Osteoblast (primary cell): ENCODE measurements at places on chromosomes 7 and 10. TPM values are rescaled to one million over a fixed set of nuclear protein-coding genes. Genes with fewer than 3 reads are reported as not detected.
A peak's percentile ranks its signal among the peaks of the same experiment; 100 is the strongest.

- no peak overlapping the region for H3K4me3 ChIP-seq
- DNase-seq = no peak
- H3K27ac ChIP-seq = no peak overlapping the region
- no peaks in the 10 kb centered on the region for H3K27me3 ChIP-seq
- H3K36me3 ChIP-seq = no peaks in the 10 kb centered on the region
Measured at GRCh38 chr10:4103603-4104002, 318.6 kb upstream of the KLF6 start.

GRCh38 chr7:128311013-128311412 is 32.7 kb downstream of the RBM28 start:
- no peak for DNase-seq
- H3K4me3 ChIP-seq = no peak overlapping the region
- H3K36me3 ChIP-seq = peaks cover 78% of the 10 kb centered on the region
- peaks cover 4% of the 10 kb centered on the region for H3K4me1 ChIP-seq
- no peaks in the 10 kb centered on the region for H3K27me3 ChIP-seq

- H3K4me1 ChIP-seq = peaks cover 6% of the 10 kb centered on the region
- peak; percentile 23 for DNase-seq
- no peaks in the 10 kb centered on the region for H3K27me3 ChIP-seq
- no peaks in the 10 kb centered on the region for H3K36me3 ChIP-seq
- no peak overlapping the region for H3K4me3 ChIP-seq
- H3K27ac ChIP-seq = no peak overlapping the region
Measured at GRCh38 chr7:131518626-131519025, 37.8 kb downstream of the PODXL start.

- H3K27me3 ChIP-seq = no peaks in the 10 kb centered on the region
- peaks cover 31% of the 10 kb centered on the region for H3K4me1 ChIP-seq
- DNase-seq = no peak
- no peak overlapping the region for H3K4me3 ChIP-seq
- peak overlapping the region; percentile 28 for H3K27ac ChIP-seq
Measured at GRCh38 chr7:91239171-91239604, 25.0 kb upstream of the FZD1 start.

GRCh38 chr10:101028446-101029337 is 2.2 kb downstream of the PDZD7 start:
- no peak overlapping the region for H3K27ac ChIP-seq
- no peaks in the 10 kb centered on the region for H3K36me3 ChIP-seq
- H3K4me3 ChIP-seq = no peak overlapping the region
- no peak for DNase-seq
- H3K27me3 ChIP-seq = peaks cover 13% of the 10 kb centered on the region
- H3K4me1 ChIP-seq = peaks cover 19% of the 10 kb centered on the region

DNA sequence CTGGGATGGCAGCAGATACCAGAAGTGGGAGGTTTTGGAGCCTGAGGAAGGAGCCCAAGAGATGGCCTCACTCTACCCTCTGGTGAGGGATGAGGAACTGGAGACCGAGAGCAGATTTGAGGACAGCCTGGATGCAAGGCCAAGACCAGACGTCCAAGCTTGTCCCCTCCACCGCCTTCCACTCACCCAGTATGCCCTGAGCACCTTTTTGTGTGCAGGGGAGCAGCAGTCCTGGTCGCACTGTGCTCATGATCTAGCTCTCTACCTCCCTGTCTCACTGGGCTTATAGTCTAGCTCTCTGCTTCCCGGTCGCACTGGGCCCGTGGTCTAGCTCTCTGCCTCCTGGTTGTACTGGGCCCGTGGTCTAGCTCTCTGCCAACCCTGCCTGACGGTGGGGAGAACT is 33.6 kb upstream of the CHST15 start:
- H3K36me3 ChIP-seq = no peaks in the 10 kb centered on the region
- H3K27ac ChIP-seq = no peak overlapping the region
- H3K4me1 ChIP-seq = peaks cover 4% of the 10 kb centered on the region
- no peak overlapping the region for H3K4me3 ChIP-seq

Gene MUC12
- under 0.01 and 0.59 TPM in 2 replicates for total RNA-seq

- no peaks in the 10 kb centered on the region for H3K4me1 ChIP-seq
- H3K27me3 ChIP-seq = no peaks in the 10 kb centered on the region
- no peak overlapping the region for H3K4me3 ChIP-seq
- no peak for DNase-seq
- no peaks in the 10 kb centered on the region for H3K36me3 ChIP-seq
Measured at GRCh38 chr7:159051916-159052315, 92.8 kb downstream of the VIPR2 start.
